ENCODE measurements at places on chromosomes 3 and 15. TPM values are rescaled to one million over a fixed set of nuclear protein-coding genes. Genes with fewer than 3 reads are reported as not detected.

CX3CR1 gene
- total RNA-seq: 12.4 TPM

HYAL1 gene
- 0.29 TPM for total RNA-seq

ISL2 gene
- total RNA-seq: 1.5 TPM

SLC22A14 gene
- not detected for total RNA-seq

ACTC1 gene
- total RNA-seq: not detected

KLHL6 gene
- 35.1 TPM for total RNA-seq

REC114 gene
- total RNA-seq: not detected

PEX5L gene
- 0.12 TPM for total RNA-seq

LDHAL6B gene
- total RNA-seq: not detected

SLC6A11 gene
- not detected for total RNA-seq

TF gene
- total RNA-seq: 0.22 TPM

SENP2 gene
- 33.4 TPM for total RNA-seq

PIGZ gene
- total RNA-seq: 2.2 TPM

ABI3BP gene
- total RNA-seq: not detected

KIF23 gene
- 46.4 TPM for total RNA-seq

LXN gene
- total RNA-seq: 12.0 TPM

ZNF501 gene
- 1.2 TPM for total RNA-seq

PRKCI gene
- 18.5 TPM for total RNA-seq

AGBL1 gene
- not detected for total RNA-seq

EPHB3 gene
- 0.10 TPM for total RNA-seq

STARD5 gene
- 6.1 TPM for total RNA-seq

COL7A1 gene
- total RNA-seq: 1.9 TPM

SLC12A1 gene
- total RNA-seq: not detected

GNB4 gene
- 15.4 TPM for total RNA-seq

GABRR3 gene
- not detected for total RNA-seq

PRR20G gene
- not detected for total RNA-seq

DNAH12 gene
- total RNA-seq: 0.20 TPM

SPATA12 gene
- not detected for total RNA-seq

U2SURP gene
- 139 TPM for total RNA-seq

CORO2B gene
- total RNA-seq: not detected

BSN gene
- 0.12 TPM for total RNA-seq

WDR82 gene
- total RNA-seq: 130 TPM

PLS1 gene
- 5.0 TPM for total RNA-seq

SLC27A2 gene
- 45.3 TPM for total RNA-seq

Measured in T-helper 1 cell treated with Interleukin-12 subunit alpha and Interleukin-12 subunit beta and Interleukin-4 antibody, amounts not matched to agents 30 ng/mL and 1 ng/mL, for 36 hours (primary cell).